Central memory CD4-positive, alpha-beta T cell (primary cell): ENCODE measurements at places on chromosomes 1 and 21.

DNA sequence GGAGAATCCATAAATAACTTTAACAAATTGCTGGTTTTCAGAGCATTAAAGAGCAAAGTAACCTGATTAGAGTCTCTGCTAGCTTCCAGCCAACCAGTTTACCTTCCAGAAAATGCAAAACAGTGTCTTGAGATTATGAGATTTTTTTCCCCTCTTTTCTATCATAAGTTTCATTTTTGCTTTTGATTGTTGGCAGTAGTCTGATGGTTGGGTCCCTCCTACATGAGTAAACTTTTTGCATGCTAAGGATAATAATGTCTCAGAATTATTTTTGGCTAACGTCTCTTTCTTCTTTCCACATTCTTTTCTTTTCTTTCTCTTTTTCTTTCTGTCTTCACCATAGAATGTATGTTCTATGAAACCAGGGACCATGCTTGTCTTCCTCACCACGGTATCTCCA lies 6.3 kb upstream of the ADAMTS5 start:
- no peak for DNase-seq

- peak; percentile 36 for DNase-seq
Measured at GRCh38 chr1:8987881-8988617, 38.2 kb downstream of the SLC2A7 start.

GRCh38 chr1:216448011-216448510 lies 24.8 kb upstream of the USH2A start:
- DNase-seq = no peak

GRCh38 chr1:116328671-116329070 lies 44.4 kb upstream of the ATP1A1 start:
- no peak for DNase-seq

DNA sequence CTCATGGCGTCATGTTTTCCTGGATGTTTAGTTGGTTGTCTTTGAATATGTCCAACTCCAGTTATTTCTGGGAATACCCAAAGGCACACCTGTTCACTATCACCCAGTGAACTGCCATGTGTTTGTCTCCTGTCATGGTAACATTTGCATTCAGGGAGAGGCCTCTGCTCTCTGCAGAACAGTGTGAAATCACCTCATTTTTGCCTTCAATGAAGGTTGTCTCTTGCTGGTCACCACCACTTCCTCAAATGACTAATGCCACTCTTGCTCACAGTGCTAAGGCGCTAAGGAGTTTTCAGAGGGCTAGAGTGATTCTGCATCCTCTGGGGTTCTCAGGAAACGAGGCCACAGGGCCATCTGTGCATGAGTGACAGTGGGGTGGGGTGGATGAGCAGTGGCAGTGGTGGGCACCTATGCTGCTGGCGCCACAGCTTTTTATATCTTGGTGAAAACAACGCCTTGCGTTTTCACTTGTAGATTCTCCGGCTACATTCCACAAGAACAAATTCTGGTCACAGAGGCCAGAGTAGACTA lies 60.0 kb upstream of the ATP5PO start:
- DNase-seq = peak; percentile 36

- DNase-seq = peak; percentile 40
Measured at GRCh38 chr1:46413596-46413985, 19.5 kb downstream of the FAAH start.

- DNase-seq = no peak
Measured at GRCh38 chr1:33147997-33148314, 33.9 kb downstream of the TRIM62 start.

DNA sequence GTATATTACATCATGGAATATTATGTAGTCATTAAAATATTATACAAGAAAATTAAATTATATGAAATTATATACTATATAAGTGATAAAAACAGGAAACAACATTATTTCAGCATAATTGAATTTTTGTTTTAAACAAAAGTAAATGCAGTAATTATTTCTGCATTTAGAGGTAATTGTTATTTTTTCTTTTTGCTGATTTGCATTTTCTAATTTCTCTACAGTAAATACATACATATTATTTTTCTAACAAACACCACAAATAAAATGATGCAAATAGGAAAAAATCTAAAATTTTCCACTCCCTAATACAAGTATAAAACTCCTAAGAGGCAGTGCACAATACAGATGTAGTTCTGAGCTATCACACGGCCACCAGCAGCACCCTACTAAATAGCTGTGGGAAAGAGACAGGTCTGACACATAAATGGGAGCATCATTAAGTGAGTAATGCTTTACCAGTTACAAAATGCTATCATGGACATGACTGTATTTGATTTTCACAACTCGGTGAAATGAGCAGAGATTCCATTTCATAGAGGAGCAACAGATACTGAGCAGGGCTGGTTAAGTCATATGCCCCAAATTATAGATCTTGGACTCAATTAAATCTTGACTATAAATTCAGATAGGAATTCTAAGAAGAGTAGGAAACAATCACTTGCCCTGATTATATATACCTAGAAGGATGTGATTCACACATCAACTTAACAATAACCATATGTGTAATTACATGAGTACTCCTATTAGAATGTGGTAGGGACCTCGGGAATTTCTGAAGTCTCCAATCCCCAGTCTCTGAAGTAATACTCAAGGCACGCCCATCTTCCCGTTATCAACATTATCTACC lies 49.0 kb downstream of the NRIP1 start:
- no peak for DNase-seq

DNA sequence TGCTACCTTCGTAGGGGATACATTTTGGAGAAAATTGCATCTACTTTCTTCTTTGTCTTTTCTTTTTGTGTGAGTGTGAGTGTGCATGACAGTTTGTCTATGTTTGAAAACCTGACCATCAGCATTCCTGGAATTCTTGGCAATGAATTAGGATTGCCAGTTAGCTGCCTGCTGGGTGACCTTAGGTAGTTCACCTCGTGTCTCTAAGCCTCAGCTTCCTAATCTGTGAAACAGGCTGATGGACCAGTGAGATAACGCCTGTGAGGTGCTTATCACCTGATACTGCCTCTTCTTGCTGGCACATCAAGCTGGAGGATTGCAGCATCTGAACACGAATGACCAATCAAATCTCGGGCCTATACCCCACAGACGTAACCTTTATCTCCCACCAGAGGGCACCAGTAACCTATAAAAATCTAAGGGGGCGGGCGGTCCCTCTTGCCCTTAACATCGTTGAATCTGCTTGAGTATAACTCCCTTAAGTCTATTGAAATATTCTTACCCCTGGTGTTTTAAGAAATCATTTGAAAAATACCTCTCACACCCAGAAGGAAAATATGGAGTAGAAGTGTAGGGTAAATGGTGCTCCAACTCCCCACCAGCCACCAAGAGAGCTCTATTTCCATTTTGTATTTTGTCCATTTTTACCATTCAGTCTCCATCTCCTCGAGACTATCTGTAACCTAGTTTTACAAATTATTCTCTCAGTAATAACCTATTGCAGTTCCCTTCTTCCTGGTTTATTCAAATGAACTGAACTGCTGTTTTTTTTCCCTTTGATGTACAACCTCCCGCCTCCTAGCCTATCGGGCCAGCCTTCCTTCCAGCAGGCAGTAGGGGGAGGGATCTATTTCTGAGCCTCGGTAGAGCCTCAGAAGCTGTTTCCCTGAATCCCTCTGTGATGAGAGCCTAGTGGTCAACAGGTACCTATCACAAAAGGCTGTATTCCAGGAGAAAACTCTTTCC lies 49.7 kb downstream of the MDM4 start:
- peak; percentile 68 for DNase-seq

GRCh38 chr1:45037456-45037855 lies 25.4 kb downstream of the UROD start:
- DNase-seq = no peak

DNA sequence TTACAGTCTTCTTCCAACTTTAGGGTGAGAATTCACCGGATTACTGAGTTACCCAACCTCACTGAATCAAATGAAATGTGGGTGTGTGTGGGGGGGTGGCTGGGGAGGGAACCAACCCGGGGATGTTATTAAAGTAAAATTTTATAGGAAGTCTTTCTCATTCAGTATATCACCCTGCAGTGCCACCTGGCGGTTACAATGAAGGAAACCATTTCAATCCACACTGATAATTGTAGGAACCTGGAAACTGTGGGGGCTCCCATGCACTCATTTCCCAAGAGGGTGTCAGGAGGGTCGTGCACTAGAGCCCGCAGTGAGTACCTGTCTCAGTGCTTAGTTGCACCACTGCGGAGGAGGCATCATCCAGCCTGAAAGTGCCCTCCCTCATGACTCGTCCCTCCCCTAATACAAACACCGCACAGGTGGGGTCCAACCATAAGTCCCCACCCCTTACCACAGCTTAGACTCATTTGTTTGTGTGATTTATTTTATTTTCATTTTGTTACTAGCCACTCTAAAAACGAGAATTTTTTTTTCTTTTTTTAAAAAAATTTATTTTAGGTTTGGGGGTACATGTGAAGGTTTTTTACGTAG lies 29.1 kb upstream of the IGSF5 start:
- DNase-seq = peak; percentile 4

DNA sequence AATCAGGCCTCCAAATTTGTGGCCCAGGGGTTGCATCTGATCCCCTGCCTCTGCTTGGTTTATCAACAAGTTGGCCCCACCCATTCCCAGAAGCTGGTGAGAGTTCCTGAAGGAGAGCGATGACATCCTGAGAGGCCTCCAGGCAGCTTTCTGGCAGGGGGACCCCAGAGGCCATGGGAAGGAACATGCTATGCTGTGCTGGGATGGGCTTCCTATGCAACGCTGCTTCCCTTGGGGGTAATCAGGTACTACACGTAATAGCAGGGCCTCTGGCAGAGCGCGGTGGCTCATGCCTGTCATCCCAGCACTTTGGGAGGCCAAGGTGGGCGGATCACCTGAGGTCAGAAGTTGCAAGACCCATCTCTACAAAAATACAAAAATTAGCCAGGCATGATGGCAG lies 8.4 kb upstream of the MTF1 start:
- no peak for DNase-seq

DNA sequence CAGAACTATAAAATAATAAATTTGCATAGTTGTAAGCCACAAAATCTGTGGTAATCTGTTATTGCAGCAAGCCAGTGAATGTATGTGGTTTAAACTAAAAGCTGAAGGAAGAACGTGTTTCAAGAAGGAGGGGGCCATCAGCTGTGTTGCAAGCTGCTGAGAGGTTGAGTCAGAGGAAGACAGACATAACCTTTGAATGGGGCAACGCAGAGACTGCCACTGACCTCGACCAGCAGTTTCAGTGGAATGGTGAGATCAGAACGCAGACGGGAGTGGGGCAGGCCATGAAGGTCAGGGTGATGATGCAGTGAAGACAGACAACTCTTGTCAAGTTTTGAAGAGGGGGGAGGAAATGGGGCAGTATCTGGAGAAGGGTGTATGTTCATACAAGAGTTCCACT lies 23.2 kb upstream of the QSOX1 start:
- DNase-seq = no peak

DNA sequence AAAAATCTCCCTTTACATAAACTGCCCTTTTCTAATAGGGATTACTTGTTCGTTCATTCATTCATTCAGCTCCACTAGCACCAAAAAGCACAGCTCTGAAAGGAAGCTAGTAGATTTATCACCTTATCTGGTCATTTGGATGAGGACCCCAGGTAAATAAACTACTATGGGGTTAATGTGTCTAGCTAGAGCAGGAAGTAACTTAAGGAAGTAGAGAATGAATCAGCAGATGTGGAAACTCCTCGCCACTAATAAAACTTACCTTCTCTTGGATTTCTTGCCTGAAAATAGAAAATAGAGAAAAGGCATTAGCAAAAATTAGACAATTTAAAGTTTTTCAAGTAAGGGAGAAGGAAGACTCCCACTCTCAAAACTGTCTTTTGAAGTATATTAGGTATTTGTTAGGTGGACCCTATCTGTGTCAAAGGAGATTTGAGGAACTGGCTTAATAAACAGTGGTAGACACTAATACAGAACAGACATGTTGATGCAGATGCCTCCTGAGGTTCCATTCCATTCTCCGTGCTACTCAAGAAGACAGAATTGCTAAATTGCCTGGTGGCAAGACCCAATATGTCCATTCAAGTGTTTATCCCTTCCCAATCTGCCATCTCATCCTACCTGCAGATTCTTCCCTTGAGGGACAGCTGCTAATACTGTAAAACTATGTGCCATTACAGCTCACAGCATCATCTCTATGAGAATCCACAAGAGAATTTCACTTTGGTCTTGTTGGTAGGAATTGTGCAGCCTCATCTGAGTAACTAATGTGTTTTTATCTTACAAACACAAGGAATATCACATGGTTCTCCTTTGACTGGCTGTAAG lies 14.9 kb downstream of the SELL start:
- DNase-seq = no peak

GRCh38 chr1:27122652-27123051 lies 32.3 kb downstream of the SLC9A1 start:
- DNase-seq = no peak

DNA sequence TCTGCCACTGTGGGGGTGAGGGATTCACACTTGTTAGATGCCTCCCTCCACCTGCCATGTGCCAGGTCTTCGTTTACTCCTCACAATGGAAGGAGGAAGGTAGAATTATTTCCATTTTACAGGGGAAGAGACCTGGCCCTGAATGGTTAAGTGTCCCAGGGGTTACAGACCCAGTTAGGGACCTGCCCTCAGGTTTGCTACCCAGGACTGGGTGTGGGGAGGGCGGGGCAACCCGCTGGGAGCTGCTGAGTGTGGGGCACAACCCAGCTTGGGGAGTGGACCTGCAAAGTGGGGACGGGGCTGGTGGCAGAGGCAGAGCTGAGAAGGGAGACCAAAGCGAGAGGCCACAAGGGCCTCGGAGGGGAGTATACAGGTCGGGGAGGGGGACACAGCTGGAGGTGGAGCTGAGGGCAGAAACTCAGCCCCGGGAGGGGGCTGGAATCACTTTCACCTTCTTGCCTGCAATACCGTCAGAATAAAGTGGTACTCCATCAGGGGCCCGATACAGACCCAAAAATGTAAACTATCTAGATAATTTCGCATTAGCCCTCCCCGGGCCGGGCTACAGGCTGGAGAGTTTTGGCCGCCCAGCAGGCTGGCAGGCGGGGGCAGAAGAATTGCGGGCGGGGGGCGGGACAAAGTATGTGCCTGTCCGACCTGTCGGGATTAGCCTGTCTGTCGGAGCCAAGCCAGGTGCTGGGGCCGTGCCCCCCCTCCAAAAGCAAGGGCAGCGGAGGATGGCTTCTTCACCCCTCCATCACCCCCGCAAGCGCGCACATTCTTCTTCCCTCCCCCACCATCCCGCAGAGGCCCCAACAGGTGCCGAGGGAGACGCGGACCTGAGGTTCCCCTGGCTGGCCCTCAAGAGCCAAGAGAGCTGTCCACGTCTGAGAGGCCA lies 1.4 kb downstream of the RSPO1 start:
- DNase-seq = no peak
